T1000 (cell line): ENCODE measurements at places on chromosomes 16 and 17.
A peak's percentile ranks its signal among the peaks of the same experiment; 100 is the strongest.

GRCh38 chr16:66264311-66265047 lies 102.0 kb upstream of the CDH5 start:
- no peak for DNase-seq

DNA sequence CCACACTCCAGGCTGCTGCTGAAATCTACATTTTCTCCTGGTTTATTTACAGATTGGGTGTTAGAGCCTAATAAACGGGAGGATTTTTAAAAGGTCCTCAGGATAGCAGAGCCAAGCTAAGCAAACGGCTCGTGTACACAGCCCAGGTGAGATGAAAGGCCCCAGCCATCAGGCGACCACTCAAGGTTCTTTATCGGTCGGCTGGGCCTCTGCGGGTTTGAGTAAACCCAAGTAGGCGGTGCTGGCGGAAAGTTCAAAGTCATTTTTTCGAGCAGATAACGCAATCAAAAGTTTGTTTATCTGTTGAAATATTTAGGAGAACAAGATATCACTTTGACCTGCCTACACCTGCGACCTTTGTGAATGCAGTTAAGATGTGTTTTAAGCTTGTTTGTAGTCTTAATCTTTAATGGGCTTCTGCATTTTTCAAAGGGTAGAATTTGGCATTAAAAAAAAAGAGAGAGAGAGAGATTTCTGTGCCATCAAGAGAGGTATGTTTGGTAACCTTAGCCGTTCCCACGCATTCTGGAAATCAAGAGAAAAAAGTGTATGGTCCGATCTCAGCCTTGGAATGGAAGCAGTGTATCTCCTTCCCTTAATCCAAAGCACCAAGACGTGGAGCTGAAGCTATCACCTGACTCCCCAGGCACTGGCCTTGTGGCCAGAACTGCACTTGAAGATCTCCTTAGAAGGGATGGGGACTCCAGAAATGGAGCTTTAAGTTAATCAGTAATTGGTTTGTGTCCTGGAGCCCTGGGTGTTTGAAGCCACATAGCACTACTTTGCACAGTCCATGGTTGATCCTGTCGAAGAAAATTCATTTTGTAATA lies 301.7 kb upstream of the IRX5 start:
- no peak for DNase-seq

- DNase-seq: no peak
These were observed 5.4 kb downstream of the MYO1C start for GRCh38 chr17:1486802-1487695.

GRCh38 chr17:46968224-46968834 lies 10.7 kb downstream of the RPRML start:
- DNase-seq: no peak

GRCh38 chr16:89687092-89687940 lies 827 bp downstream of the CDK10 start:
- DNase-seq: no peak

GRCh38 chr16:16908077-16908476 lies 529.1 kb downstream of the NPIPA7 start:
- no peak for DNase-seq

- no peak for DNase-seq
These were observed 9.7 kb downstream of the INPP5K start for GRCh38 chr17:1506649-1507267.

GRCh38 chr17:39782481-39782880 lies 44.7 kb downstream of the GRB7 start:
- DNase-seq: no peak

- no peak for DNase-seq
These were observed 88.8 kb downstream of the CACNG1 start for GRCh38 chr17:67133161-67133560.

DNA sequence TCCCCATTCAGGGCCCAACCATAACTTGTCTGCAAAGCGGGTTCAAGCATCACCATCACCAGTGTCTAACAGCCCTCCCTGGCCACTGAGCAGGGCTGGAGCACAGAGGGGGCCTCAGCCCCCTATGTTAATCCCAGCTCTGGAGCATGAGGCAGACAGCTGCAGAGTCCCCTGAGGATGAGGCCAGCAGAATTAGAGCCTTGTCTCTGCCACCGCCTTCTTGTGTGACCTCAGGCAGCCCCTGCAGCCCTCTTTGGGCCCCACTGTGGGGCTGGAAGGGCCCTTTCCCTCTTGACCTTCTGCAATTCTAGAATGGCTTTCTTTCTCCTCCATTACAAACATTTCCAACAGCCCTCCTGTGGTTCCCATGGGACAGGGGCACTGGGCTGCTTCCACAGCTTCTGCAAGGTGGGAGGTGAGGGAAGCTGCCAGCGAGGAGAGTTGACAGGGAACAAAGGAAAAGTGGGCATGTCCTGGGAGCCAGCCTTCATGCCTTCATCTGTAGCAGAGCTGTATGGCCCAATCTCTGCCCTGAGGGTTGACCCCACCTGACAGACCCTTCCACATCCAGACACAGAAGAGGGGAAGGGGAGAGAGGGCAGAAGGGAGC lies 65.7 kb downstream of the TMEM132E start:
- DNase-seq: no peak

- DNase-seq: no peak
These were observed 9.4 kb upstream of the PHOSPHO1 start for GRCh38 chr17:49239963-49240362.

GRCh38 chr16:85171759-85172454 lies 59.6 kb upstream of the CIBAR2 start:
- no peak for DNase-seq

GRCh38 chr16:70696355-70696754 lies 10.5 kb upstream of the MTSS2 start:
- no peak for DNase-seq

GRCh38 chr16:85251225-85251760 lies 139.0 kb upstream of the CIBAR2 start:
- no peak for DNase-seq

DNA sequence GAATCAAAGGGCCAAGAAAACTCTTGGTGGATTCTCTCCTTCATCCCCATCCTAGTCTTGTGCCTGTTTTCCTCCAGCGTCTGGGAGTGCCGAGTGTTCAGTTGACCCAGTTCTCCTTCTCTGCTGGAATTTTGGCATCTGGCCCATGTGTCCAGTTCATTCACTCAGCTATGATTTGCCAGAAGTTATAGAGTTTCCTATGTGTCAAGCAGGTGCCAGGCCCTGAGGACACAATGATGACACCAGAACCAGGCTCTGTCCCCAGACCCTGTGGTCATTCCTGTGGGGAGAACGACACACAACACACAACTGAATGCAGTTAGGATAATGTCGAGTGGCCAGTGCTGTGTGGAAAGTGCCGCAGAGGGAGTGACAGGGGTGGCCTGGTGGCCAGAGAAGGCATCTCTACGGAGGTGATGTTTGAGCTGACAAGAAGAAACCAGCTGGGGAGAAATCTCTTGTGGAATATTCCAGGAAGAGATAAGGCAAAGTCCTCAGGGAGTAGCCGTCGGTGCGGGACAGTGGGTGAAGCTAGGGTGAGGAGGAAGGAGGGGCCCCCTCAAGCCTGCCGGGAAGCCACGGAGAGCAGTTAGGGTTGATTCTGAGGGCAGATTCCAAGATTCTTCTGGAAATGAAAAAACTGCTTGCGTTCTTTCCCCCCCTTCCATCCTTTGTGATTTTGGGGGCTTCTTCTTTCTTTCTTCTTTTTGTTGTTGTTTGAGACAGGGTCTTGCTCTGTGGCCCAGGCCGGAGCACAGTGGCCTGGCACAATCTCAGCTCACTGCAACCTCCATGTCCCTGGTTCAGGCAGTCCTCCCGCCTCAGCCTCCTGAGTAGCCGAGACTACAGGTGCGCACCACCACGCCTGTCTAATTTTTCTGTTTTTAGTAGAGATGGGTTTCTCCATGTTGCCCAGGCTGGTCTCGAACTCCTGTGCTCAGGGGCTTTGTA lies 35.8 kb upstream of the IL34 start:
- no peak for DNase-seq

GRCh38 chr17:80811181-80812105 lies 180.2 kb upstream of the CHMP6 start:
- DNase-seq: no peak

DNA sequence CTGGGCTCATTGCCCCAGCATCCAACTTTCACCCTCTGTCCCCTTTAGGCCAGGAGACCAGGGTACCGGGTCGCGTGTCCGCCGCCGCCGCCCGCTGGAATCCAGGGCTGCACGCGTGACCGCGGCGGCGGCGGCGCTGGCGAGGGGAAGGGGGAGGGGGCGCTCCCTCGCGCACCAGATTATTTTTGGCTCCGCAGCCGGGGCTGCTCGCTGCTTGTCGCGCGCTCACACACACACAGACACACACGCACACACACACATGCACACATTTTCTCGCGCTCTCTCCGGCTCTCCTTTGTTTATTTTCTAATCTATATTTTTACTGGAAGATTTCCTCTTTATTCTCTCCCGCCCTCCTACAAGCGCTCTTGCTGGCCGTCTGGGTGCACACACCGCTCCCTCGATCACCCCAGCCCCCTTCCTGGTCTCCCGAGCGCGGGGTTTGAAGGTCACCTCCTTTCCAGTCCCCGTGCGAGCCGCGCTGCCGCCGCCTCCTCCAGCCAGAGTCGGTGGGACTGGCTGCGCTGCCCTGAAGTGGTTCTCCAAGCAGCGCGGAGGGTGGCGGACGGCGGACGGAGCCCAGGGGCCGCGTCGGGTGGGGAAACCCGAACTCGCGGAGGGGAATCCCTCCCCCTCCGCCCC lies 921.4 kb upstream of the EEF2KMT start:
- DNase-seq: no peak

GRCh38 chr17:78123258-78123929 lies 5.2 kb downstream of the TMC6 start:
- no peak for DNase-seq

- no peak for DNase-seq
These were observed 498 bp upstream of the PLEKHG4 start for GRCh38 chr16:67278773-67279295.

GRCh38 chr16:79261481-79261940 lies 339.0 kb downstream of the MAF start:
- DNase-seq: no peak

DNA sequence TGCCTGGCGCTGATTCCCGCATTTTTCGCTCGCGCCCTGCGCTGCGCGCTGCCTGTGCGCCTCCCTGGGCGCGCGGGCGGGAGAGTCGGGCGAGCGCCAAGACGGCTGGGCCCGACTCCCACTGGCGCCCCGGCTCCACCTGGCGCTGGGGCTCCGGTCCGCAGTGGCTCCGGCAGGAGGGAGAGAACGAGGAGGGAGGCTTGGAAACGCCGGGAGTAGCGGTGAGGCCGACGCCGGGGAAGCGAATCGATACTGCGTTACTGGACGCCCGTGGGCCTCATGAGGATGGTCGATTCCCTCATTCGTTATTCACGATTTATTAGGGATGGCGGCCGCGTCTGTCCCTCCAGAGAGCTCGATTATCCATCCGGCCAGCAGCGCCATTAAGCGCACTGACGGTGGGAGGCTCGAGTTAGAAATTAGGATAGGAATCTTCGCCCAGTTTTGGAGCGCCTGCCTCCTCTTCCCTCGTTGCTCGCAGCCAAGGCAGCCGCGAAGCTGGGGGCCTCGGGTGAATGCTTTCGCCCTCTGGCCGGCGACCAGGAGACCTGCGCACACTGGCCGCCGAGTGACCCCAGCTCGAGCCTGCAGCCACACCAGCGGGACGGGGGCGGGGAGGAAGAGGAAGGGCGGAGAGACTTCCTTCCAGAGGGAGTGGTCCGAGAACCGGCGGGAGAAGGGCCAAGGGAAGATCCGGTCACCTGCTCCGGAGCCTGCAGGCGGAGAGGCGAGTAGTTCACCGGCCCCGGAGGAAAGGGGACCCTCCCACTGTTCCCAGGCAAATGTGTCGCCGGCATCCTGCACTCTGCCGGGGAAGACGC lies 1.3 kb upstream of the PCGF2 start:
- DNase-seq: peak; percentile 53

DNA sequence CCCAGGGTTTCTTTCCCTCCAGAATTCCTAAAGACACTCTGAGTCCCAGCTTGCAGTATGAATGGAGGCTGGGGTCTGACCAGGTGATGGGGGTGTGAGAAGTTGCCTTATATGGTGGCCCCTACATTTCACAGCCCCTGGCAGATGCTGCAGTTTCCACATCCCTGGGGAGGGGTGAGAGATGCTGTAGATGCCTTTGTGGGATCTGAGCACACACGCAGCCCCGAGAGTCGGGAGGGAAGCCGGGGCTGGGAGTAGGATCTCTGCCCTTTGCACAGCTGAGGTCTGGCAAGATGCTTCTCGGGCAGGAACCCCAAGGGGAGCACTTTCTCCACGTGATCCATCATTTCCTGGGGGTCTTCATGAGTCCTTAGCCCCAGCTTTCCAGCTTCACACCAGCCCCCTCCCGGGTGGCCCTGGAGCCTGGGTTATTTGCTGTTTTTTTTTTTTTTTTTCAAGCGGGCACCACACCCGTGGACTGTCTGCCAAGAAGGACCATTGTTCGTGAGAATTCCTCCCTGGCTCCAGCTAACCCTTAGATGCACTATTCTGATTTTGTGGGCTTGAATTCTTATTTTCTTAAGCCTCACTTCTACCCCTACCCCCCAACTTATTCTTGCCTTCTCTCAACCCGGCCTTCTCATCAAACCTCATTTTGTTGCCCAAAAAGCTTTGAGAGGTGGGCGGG lies 50.6 kb downstream of the NTN1 start:
- no peak for DNase-seq

DNA sequence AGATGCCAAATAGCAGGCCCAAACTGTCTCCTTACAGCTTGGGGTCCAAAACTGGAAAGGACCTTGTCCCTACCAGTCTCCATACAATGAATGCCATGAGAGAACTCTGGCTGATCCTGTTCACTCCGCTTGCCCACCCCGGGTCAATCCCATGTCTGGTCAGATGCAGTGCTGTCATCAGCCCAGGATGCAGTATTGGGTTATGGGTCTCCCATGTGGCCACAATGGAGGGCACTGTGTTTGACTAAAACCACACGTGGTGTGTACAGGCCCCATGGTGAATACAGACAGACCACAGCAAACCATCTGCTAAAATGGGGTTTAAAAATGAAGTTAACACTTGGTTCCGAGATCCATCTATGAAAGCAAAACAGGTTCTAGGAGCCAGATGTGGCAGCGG lies 20.4 kb downstream of the TRIM16 start:
- DNase-seq: no peak

DNA sequence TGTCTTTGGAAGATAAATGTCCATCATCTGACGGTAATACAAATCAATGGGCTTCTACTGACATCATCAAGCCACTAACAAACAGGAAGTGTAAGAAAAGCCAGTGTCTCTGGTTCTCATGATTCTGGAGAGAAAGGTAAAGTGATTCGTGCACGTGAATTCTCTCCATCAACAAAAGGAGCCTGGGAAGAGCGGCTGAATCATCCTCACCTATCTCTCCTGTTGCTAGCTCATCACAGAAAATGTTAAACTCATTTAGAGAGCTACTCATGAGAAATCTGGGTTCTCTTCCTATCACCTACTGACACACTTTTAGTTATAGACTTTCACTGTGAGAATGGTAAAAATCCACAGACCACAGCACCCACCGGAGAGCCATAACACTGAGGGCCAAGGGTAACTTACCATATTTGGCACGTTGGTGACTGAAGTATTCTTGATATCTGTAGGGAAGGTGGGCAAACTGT lies 70.3 kb downstream of the CREBBP start:
- DNase-seq: no peak
